ENCODE measurements at places on chromosomes 6 and 20.

DNA sequence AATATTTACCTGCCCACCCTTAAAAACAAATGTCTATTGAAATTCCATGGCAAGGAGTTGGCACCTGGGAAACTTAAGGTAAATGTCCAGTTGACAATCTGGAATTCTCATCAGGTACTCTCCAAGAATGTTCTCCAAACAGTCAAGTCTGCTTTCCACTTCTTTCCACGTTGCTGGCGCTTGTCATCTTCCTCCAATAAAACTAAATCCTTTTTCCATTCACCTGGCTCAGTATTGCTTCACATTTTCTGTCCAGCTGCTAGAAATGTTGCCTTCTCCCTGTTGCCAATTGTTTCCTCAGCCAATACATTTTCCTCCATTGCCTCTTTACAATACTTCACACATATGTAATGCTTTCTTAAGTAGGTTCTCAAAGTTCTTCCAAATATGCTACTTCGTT is 1288.1 kb upstream of the MAP3K7 start:
- DNase-seq: no peak

- no peak for DNase-seq
These were observed 54.8 kb downstream of the PHACTR2 start for GRCh38 chr6:143732536-143732935.

DNA sequence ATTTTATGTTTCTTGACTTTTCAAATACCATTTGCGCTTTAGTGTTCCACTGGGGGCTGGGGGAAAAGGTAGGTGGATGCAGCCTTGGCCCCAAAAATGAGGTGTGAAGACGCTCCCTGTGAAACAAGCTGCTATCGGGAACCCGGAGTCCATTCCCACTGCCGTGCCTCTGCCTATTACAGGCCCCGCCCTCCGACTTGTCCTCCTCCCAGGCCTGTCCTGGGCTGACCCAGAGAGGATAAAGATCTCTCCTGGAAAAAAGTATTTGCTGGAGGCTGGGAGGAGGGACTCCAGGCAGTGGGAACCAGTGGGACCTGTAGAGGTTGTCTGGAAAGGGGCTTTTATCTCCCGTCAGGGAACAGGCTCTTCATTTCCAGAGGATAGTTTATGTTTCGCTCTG is 215.0 kb downstream of the SLC24A3 start:
- DNase-seq: no peak

DNA sequence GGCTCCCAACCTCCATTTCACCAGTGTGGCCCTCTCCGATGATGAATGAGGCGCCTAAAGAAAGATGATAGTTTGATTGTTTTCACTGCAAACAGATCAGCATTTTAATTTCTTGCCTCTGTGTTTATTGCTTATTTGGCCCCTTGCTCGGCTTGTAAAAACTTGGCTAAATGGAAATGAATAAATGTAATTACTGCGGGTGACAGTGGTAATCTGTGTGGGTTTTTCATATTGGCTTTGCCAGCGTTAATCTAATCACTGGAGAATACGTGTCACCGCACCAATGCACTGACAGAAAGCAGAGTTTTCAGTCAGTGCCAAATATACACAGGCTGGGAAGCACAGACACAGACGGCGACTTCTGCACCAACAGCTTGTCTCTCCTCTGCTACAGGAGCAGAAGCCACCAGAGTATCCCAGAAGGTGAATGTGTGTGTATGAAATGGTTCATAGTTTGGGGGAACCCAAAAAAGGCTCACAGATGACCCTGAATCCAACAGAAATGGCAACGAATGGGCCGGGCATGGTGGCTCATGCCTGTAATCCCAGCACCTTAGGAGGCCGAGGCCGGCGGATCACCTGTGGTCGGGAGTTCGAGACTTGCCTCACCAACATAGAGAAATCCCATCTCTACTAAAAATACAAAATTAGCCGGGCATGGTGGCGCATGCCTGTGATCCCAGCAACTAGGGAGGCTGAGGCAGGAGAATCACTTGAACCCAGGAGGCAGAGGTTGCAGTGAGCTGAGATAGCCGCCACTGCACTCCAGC is 534.0 kb downstream of the PKHD1 start:
- no peak for DNase-seq

DNA sequence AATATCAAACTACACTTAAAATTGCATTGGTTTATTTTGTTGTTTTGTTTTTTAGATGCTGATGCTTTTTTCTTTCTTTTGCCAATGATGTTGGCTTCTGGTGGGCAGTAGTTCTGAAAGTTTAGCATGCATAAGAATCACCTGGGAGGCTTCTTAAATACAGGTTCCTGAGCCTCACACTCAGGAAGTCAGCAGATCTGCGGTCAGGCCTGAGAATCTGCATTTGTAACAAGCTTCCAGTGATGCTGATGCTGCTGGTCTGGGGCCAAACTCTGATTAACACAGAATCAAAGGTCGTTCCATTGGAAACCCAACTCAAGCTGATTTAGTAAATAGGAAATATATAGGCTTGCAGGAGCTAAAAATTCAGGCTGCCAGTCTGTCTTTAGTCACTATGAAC is 412.9 kb upstream of the SPTLC3 start:
- no peak for DNase-seq

GRCh38 chr6:6123803-6124202 is 117.1 kb upstream of the NRN1 start:
- DNase-seq: no peak

- DNase-seq: no peak
These were observed 18.7 kb downstream of the PTPN1 start for GRCh38 chr20:50528804-50529351.

DNA sequence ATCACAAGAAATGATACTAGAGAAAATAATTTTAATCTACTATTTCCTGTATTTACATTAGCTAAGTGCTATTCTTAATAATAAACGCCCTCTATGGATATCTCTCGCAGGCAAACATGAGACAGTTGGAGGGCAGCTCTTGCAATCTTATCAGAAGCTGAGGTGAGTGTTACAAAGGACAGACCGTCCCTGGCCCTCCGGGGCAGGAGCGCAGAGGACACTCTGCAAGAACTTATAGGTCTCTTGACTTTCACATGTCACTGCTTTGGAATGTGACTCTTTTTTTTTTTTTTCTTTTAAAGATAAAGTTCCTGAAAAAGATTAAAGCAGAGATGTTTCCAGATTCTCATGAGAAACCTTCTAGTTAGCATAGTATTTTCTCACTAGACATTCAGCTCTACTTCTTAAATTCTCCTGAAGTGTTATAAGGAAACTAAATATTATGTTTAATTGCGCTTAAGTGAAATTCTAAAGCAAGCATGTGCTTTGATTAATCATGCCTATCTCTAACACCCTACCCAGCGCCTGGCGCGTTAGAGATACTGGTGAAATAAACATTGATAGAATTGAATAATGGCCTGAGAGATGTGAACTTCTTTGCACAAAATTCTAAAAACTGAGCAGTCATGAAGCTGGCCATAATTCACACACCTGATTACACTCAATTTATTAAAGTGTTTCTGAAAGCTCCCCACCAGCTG is 57.4 kb downstream of the SYTL3 start:
- DNase-seq: no peak

DNA sequence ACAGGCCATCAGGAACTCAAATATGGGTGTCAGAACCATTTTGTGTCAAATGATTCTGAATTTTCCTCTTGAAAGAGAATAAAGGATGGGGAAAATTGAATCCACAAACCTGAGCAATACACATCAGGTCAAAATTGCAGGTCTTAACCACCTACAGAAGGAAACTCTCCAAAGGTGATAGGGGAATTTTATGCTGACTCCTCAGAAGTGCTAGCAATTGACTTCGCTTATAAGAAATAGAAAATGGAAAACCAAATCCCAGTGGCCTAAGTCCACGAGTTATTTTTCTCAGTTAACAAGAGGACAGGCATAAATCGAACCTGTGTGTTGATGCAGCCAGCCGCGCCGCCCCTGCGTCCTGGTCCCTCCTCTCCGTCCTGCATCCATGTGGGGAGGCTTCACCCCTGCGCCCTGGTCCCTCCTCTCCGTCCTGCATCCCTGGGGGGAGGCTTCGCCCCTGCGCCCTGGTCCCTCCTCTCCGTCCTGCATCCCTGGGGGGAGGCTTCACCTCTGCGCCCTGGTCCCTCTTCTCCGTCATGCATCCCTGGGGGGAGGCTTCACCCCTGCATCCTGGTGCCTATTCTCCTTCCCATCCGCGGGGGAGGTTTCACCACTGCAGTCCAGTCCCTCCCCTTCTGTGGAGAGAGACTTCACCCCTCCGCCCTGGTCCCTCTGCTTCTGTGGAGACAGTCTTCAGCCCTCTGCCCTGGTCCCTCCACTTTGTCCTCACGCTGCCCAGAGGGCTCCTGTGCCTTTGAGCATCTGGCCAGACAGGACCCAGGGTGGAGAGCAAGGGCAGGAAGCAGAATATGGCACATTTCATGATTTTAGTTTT is 230.3 kb downstream of the SMOC2 start:
- no peak for DNase-seq

- no peak for DNase-seq
These were observed 69.2 kb downstream of the PCSK2 start for GRCh38 chr20:17295991-17296390.

- DNase-seq: no peak
These were observed 40.7 kb downstream of the PREX1 start for GRCh38 chr20:48786951-48787705.

All from NCI-H446 (cell line).